HEK293T (cell line): ENCODE measurements at places on chromosomes 6 and 20.

- DNase-seq, result no peak
These were observed 193.3 kb upstream of the CCN2 start for GRCh38 chr6:132144456-132144855.

GRCh38 chr6:137033828-137034227 lies 10.9 kb downstream of the IL20RA start:
- DNase-seq, result no peak

DNA sequence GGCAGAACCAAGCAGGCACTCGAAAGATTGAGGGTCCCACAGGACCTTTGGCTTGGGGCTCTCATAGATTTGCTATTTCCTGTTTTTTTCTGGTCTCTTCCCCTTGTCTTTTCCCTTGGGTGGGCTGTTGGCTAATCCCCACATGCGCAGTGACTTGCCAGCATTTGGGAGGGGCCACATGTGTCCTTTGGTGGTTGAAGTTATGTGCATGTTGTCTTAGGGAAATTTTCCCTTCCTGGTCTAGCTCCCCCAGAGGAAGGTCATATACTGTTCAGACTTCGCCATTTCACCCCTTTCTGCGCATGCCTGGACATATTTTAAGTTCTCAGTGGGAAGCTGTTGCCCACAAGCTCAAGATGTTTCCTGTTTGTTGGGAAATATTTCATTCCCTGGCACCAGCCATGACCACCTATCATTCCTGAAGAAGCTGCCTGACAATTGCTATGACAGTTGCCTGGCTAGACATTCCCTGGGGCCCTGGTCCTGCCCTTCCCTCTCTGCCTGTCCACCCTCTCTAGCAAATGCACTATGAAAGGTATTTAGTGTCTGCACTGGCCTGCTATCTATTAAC lies 156.2 kb upstream of the THBS2 start:
- DNase-seq, result no peak

- no peak for DNase-seq
These were observed 23.1 kb downstream of the ZNF451 start for GRCh38 chr6:57113105-57113504.

DNA sequence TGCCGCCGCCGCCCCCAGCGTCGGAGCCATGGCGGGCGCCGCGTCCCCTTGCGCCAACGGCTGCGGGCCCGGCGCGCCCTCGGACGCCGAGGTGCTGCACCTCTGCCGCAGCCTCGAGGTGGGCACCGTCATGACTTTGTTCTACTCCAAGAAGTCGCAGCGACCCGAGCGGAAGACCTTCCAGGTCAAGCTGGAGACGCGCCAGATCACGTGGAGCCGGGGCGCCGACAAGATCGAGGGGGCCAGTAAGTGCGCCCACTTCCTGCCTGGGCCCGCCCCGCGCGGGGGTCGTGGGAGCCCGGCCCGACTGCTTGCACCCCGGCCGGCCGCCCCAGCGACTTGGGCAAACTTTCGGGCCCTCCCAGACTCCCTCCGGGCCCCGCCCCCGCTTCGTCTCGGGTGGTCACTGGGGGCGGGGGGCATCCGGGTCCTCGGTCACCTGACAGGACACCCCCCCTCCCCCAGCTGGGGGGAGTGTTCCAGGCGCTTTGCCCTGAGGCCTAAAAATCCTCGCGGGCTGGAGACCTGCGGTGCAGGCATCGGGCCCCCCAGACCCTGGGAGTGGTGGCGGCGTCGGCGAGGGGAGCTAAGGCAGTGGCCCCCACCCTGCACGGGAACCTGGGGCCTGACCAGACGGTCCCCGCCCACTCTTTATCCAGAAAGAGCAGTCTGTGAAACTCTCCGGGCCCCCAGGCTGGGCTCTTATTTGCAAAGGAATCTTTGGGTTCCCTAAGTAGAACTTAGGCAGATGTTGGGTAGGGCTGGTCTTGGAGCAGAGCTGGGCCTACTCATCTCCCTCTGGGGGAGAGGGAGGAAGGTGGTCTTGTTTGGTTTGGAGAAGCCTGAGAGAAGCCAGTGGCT lies 501 bp downstream of the PLCG1 start:
- peak; percentile 62 for DNase-seq

- no peak for DNase-seq
These were observed 76.0 kb downstream of the UNC5CL start for GRCh38 chr6:40963019-40963418.

GRCh38 chr6:7110092-7110792 lies 2.5 kb downstream of the RREB1 start:
- DNase-seq, result no peak

DNA sequence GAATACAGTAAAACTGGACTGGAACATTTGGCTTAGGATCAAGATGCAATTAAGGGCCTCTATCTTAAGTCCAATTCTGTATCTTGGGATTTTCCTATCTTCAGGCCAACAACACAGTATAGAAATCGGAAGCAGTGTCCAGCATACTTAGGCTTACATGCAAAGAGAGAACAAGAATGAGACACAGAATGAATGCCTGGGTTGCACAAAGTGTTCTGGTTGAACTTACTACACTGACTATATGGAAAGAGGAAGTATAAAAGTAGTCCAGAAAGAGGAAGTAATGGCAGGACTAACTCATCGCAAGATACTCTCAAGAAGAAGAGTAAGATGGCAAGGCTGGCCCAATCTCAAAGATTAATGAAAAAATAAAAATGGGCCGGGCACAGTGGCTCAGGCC lies 87.6 kb downstream of the BTBD9 start:
- DNase-seq, result no peak

DNA sequence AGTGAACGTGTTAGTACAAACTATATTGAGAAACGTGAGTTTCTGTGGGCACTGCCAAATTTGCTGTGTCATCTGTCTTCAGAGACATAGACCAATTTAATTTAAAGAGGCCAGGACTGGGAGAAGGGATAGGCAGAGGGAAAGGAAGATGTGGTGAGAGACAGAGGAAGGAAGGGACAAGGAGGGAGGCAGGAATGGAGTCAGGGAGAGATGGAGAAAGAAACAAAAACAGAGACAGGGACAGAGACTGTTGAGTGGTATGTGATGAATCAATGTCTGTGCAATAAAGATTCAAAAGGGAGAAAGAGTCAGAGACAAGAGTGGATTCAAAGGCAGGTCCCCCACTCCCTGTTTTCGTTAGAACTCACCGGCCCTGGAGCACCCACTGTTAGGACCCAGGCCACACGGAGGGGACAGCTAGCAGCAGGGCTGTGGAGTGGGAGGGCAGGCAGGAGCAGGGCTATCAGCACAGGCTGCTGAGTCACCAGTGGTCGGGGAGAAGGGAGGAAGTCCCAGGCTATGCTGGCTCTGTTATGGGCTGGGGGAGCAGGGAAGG lies 51.6 kb upstream of the CHD6 start:
- DNase-seq, result no peak

DNA sequence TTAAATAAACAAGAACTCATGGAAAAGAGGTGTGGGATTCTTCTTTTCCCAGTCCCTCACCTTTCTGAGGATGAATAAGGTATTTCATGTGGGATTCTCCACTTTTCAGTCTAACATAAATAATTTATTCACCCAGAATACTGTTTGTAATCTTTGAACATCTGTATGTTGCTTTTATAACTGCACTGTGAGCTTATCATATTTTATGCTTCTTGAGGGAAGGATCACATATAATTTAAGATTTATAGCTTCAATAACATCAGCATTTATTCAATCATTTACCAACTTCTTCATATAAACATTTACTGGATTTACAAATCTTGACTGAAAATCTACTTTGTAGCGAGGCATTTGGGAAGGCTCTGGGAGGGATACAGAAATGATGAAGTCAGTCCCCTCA lies 154.2 kb upstream of the KCNK16 start:
- no peak for DNase-seq

- no peak for DNase-seq
These were observed 352.5 kb upstream of the PRND start for GRCh38 chr20:4369119-4369797.

DNA sequence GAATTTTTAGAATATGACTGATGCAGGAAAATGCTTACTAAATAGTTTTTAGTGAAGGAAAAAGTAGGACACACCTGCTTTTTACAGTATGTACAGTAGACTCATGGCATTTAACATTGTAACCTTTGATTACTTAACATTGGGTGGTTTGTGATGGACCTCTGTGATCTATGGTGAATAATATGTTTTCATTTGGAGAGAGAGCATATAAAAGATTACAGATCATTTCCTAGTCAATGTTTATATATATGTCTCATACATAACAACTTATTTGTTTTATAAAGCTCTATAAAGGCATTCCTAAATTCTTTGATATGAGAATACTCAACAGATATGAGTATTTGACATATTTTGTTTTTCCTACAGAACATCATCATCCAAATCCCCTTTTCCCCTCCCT lies 129.3 kb upstream of the PDE7B start:
- DNase-seq, result no peak

DNA sequence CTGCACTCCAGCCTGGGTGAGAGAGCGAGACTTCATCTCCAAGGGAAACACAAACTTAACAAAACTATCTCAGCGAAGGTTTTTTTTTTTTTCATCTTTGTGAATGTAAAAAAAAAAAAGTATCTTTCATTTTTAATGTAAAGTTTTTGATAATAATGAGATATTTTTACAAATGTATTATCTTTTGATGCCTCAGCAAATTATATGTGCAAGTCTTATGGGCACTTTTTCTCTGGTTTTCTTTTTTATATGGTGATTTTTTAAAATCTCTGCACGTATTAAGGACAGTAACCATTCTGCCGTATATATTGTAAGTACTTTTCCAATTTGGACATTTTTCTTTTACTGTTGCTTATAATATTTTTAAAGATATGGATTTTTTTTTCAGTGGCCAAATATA lies 76.8 kb downstream of the MAFB start:
- DNase-seq, result no peak

DNA sequence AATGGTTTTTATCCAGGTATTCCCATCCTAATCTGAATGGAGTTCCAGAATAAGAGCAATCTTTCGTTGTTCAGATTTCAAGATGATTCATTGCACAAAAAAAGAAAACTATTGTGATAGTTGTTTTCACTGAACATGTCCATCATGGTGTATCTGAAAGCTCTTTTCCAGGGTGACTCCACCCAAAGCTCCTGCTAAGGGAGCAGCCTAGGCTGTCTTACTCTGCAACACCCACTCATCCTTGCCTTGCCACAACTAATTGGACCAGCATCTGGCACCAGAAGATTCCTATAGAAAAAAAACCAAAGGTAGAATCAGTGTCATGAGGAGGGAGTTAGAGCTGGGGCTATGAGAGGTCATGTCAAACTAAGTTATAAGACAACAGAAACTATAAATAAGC lies 7.9 kb upstream of the SYNCRIP start:
- no peak for DNase-seq

DNA sequence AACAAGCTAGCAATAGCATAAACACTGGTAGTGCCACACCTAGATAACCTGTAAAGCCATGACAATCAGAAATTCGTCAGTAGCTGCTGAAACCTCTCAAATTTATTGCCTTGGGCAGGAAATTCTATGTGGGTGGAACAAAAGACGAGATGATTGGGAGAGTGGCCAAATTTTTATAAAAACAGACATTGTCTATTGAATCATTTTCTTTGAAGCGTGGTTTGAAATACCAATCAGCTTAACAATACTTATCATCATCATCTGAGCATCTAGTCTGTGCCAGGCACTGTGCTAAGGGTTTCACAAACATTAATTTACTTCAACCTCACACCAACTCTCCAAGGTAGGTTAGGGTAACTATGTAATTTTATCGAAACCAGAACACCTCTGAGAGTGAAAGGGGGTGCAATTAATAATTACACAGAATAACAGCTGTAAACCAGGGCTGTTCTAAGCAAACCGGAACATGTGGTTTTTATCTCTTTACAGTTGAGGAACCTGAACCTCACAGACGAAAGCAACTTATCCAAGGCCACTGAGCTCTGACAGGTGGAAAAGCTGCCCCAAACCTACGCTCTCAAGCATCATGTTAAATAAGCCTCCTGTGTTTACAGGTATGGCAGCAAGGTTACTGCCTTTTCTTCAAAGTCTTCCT lies 43.4 kb downstream of the NHSL1 start:
- DNase-seq, result no peak

GRCh38 chr20:23086931-23087411 lies 847 bp upstream of the CD93 start:
- no peak for DNase-seq

GRCh38 chr20:63265891-63266515 lies 6.6 kb upstream of the ARFGAP1 start:
- DNase-seq, result no peak

DNA sequence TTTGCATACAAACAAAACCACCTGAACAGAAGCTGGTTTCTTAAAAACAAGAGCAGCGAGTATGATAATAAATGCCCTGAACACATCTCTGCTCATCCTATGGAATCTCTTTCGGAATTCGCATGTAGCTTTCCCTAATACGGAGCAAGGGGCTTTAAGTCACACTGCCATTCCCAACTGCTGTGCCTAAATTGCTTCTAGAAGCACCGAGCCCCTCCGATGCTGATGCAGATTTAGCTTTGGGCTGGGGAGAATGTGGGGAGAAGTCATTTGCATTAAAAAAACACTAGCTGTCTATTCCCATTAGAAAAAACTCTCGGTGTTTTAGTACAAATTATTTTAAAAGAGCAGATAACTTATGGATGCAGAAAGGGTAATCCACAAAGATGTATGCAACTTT lies 76.9 kb downstream of the CD83 start:
- no peak for DNase-seq

- DNase-seq, result no peak
These were observed 78.2 kb upstream of the ARID1B start for GRCh38 chr6:156699017-156699421.

DNA sequence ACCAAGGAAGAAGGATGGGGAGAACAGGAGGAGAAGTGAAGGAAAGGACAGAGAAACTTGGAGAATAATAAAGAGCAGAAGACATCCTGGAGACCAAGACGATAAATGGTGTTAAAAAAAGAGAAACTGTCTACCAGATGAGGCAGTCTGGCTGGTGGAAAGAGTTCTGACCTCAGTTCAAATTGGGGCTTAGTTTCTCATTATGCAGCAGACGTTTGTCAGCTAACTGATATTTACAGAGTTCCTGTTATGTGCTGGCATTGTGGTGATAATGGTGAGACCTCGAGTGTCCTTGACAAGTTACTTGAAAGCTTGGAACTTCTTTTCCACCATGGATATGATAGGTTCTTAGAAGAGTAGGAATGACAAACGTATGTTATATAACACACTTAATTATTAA lies 142.7 kb downstream of the LRRC1 start:
- DNase-seq, result no peak

- no peak for DNase-seq
These were observed 10.8 kb upstream of the SMIM29 start for GRCh38 chr6:34259529-34260069.
